ENCODE measurements at places on chromosomes 3 and 15.

- no peak for DNase-seq
Measured at GRCh38 chr3:128318275-128318941, 148.3 kb downstream of the DNAJB8 start.

GRCh38 chr3:13473020-13473419 lies 7.1 kb upstream of the HDAC11 start:
- no peak for DNase-seq

GRCh38 chr3:116253511-116253910 lies 191.8 kb downstream of the LSAMP start:
- peak; percentile 0 for DNase-seq

DNA sequence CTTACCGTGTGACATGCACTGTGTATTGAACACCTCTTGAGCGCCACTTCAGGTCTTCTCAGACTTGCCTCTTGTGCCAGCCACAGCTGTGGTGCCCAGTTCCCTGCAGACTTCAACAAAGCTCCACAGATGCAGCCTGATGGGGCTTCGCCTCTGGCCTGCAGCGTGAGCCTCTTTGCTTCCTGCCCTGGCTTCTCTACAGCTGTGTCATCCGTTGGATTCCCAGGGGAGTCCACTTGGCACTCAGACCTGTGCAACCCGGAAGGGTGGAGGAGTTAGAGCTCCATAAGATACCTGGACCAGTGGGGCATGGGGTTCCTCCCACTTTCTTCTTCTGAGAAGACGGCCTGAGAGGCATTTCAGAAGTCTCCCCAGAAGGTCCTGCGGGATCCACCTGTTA lies 57.7 kb upstream of the BNIP2 start:
- no peak for DNase-seq

- DNase-seq = no peak
Measured at GRCh38 chr15:59281699-59282098, 75.1 kb downstream of the LDHAL6B start.

- DNase-seq = no peak
Measured at GRCh38 chr3:190121383-190121782, 686 bp upstream of the P3H2 start.

DNA sequence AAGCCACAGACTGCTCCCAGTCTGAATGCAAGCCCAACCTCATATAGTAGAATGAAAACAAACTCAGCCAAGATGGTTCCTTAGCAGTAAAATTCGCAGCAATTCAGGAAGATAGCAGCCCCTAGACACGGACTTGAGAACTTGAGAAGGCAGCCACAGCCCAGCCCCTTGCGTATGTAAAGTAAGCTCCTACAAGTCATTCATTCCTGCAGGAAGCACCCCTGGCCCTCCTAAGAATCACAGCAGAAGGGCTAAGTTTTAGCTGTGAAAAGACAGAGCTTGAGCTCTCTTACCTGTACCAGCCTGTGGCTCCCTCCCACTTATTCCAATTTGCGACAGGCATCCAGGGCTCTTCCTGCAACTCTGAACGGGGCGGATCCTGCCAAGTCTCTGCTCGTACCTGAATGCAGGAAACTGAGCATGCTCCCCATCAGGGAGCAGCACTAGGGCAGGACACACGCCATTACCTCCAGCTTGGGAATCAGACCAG lies 136.4 kb downstream of the MAGI1 start:
- DNase-seq = no peak

GRCh38 chr15:40064231-40064894 lies 25.4 kb upstream of the SRP14 start:
- peak; percentile 62 for DNase-seq

DNA sequence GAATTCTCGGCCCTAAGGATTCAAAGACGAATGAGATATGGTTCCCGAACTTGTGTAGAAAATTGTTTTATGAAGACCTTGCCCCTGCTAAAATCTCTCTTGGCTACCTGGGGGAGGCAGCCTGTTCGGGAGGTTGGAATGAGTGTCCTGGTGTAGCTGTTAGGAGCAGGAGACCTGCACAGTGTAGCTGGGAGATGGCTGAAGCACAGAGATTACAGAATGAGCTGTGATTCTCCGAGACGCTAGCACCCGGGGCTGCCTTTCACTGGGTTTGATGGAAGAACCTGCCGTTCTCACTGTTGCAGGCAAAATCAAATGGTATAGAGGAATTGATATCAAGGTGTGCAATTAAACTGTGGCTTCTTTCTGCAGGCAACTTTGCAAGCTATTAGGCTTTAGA lies 68.0 kb downstream of the TRAK1 start:
- no peak for DNase-seq

DNA sequence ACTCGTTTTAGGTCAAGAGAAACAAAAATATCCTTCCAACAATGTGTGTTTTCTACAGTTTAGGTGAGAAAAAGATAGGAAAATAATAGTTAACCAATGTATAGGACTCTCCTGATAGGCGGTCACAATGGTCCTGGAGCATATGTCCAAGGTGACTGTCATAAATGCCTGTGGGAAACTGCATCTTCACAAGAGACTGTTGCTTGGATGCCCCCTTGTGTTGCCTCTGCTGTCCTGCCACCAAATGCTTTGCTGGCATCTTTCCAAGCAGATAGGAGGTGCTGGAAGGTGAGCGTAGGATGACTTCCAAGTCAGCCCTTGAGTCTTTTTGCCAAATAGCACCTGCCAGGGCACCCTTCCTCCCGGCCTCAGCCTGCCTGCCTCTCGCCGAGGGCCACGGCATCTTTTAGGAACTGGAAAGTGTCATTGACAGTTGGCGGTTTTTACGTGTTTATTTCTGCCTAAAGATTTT lies 24.1 kb upstream of the SACM1L start:
- peak; percentile 51 for DNase-seq

DNA sequence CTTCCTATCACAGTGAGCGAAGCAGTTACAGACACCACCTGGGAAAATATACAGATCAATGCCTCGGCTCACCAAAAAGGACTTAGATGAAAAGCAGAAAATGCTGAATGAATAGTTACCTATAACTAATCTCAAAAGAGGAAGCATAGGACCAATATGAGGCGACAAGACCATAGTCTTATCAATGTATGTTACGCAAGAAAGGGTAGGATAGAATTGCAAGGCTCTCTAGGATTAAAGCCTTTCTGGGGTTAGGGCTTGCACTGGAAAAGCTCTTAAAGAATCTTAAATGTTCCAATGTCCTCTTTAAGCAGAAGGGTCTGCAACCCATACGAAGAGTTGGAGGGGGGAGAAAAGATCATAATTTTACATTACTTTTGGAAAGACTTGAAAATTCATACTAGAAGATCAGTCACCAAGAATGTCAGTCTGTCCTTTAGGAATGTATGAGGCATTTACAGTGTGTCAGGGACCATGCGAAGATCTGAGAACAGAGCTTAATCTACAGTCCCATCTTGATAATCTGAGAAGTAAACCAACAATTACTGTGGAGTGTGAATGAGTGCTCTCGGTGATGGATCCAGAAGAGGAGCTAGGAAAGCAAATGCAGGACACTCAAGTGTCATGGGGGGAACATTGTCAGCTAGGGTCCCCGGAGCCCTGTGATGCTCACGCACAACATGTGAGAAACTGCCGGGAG lies 185.9 kb downstream of the GREM1 start:
- DNase-seq = no peak

- DNase-seq = no peak
Measured at GRCh38 chr15:64856429-64857145, 14.9 kb downstream of the PLEKHO2 start.

DNA sequence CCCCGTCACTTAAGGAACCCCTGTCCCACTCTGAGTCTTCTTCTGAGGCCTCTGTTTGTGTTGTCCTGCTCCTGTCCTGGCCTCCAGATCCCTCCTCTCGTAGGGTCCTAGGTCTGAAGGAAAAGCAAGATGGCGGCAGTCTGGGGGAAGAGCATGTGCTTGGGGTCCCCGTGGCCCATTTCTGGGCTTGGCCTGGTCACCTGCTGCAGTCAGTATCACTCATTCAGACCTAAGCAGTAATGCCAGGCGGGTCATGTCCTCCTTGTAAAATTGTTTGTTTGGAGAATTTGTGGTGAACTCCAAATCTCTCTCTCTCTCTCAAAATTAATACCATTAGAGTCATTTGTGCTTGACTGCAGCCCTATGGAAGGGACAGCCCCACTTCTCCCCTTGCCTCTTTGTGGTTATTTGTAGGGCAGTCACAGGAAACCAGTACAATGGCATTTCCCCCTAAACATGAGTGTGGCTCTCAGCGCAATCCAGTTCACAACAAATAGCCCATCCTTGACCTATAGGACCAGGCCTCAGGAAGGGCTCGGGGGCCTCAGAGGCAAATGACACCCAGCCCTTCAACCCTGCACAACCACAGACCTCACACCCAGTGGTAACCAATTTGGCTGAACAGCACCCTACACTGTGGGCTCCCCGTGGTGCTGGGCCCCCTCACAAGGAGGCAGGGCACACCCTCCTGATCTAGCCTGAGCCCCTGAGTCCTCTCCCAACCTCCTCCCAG lies 173.5 kb downstream of the OR4M2 start:
- DNase-seq = no peak

- DNase-seq = no peak
Measured at GRCh38 chr3:186110975-186111974, 2.4 kb upstream of the ETV5 start.

- no peak for DNase-seq
Measured at GRCh38 chr3:17845026-17845812, 102.8 kb upstream of the TBC1D5 start.

DNA sequence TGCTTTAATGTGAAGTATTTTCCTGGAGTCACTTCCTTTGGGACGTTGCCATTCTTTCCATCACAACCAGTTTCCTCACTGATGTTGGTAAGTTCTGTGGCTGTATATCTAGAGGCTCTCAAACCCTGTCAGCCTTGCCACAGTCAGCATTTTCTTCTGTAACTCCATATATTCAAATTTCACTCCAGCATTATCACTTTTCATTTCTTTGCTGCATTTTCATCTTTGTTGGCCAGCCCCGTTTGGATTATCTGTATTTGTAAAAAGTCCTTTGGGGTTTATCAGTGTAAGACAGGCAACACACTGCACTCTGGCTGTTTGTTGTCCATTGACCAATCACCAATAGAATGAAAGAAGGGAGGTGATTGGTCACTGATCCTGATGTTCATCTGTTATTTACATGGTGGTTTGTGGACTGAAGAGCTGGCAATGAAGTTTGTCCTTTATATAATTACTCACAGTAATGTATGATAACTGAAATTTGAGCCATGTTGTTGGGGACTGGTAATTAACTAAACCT lies 20.3 kb downstream of the GMPS start:
- DNase-seq = no peak
